ENCODE measurements at places on chromosomes 1 and 21. TPM values are rescaled to one million over a fixed set of nuclear protein-coding genes. Genes with fewer than 3 reads are reported as not detected.

CCDC185 gene
- total RNA-seq, result not detected

CLEC20A gene
- total RNA-seq, result not detected

AADACL3 gene
- total RNA-seq, result not detected

SYT2 gene
- total RNA-seq, result not detected

ABCA4 gene
- not detected for total RNA-seq

NUAK2 gene
- total RNA-seq, result 6.8 TPM

OR10Z1 gene
- not detected for total RNA-seq

KCNT2 gene
- total RNA-seq, result not detected

TRPM2 gene
- 16.3 TPM for total RNA-seq

DYNLT5 gene
- total RNA-seq, result not detected

CYP4X1 gene
- not detected for total RNA-seq

NID1 gene
- 0.70 TPM for total RNA-seq

LRRC39 gene
- total RNA-seq, result 0.70 TPM

LCE2B gene
- total RNA-seq, result not detected

TFB2M gene
- 11.9 TPM for total RNA-seq

SH3D21 gene
- 4.4 TPM for total RNA-seq

CSF3R gene
- total RNA-seq, result 0.61 TPM

MORN1 gene
- total RNA-seq, result 5.7 TPM

GJA5 gene
- total RNA-seq, result not detected

ZBTB17 gene
- total RNA-seq, result 44.7 TPM

OR6Y1 gene
- not detected for total RNA-seq

MTARC1 gene
- total RNA-seq, result not detected

C1orf210 gene
- total RNA-seq, result not detected

Measured in activated naive CD4-positive, alpha-beta T cell treated with anti-CD3 and anti-CD28 coated beads, Interleukin-2, amount 50 U/mL, for 72 hours (primary cell).